Endothelial cell (in vitro differentiated cells): ENCODE measurements at places on chromosomes 13 and 19. TPM values are rescaled to one million over a fixed set of nuclear protein-coding genes. Genes with fewer than 3 reads are reported as not detected.

DNA sequence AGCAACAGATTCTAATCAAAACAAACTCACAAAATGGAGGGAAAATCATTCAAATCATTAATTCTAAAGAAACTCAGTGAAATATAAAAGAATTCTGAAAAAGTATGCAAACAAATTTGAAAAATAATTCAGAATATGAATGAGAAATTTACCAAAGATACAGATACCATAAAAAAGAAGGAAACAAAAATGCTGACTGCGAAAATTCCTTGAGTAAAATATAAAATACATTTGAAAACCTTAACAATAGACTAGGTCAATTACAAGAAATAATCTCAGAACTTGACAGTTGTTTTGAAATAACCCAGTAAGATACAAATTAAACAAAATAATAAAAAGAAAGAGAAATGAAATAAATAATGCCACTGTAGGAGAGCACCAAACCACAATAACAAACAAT, 1289.0 kb downstream of the SLITRK1 start:
- DNase-seq, result no peak

Gene TRPM4
- total RNA-seq, result 75.3 TPM

DNA sequence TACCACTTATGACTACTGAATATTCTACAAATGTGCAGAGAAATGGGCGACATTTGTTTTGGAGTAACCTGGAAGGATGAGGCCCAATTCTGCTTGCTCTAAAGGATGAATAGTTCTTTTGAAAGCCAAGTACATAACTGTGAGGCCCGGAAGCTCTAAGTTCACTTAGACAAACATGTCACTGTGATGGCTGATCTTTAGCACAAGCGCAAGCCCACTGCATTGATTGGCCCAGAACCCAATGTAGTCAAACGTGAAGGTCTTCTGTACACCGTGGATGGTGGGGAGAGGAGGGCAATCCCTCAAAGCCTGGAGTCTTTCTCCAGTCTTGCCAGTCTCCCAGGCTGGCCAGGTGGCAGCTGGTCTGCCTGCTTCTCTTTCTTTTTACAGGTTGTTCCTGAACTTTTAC, 139.6 kb downstream of the RFC3 start:
- DNase-seq, result no peak

GRCh38 chr13:77349365-77349764, 22.5 kb upstream of the MYCBP2 start:
- no peak for DNase-seq
